GM12891 (cell line): ENCODE measurements at places on chromosomes 3 and 15.

DNA sequence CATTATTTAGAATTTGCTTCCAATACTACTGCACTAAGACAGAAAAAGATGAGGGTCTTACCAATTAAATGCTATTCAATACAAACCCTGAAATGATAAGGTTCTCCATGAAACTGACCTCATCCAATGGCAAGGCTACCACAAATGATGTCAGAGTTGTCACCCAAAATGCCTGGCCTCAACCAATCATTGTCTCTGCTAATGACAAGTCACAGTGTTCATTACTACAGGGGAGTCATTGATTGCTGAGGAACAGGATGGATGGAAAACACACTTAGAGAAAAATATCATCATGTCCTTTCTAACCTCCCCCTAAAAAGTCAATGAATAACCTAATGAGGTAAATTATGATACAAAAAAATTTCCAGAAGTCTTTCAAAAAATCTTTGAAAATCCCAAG lies 91.0 kb downstream of the FOXP1 start:
- DNase-seq = no peak

DNA sequence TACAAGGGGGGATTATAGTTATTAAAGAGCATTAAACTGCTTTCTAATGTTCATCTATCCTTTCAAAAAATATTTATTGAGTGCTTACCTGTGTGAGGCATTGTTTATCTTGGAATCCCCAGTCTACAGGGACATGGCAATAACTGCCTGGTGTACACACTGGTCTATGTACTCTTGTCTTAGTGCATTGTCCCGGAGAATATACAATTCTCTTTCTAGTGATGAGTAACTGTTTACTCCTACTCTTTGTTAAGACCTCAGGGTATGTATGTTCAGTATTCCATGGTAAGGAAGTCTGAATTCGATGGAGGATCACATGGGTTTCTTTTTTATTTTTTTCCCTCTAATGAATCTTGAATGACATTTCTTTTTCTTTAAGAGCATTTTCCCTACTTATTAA lies 772.4 kb upstream of the NR2F2 start:
- no peak for DNase-seq

GRCh38 chr3:27138005-27138404 lies 231.2 kb downstream of the NEK10 start:
- no peak for DNase-seq

DNA sequence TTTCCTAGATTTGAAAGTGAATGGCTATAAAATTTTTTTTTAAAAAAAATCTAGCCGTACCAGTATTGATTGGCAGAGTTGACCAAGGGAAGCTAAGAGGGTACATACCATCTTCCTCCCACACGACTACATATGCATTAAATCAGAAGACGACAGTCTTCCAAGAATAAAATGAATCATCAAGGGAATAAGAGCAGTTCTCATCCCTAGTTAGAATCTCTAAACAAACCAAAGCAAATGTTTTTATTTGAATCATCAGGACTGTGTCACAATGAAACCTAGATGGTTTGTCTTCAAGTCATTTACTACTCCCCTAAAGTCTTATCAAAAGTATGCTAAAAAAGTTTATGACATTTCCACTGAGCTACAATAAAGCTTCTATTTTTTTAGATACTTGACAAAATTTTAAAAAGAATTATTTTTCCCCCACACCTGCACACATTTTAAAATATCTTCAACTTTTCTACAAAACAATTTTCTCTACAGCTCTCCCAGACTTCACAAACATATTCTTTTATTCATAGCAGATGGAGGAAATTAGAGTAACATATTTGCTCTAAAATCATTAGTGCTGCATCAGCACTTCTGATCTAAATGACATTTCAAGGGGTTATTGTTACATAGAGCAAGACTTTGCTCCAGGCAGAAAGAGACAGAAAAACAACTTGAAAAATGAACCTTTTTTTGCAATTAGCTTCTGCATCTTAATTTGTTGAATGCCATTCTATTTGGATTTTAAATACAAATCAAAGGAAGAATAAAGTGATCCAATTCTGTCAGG lies 547.1 kb downstream of the FHIT start:
- no peak for DNase-seq

GRCh38 chr3:39601241-39601640 lies 133.8 kb downstream of the MOBP start:
- no peak for DNase-seq

DNA sequence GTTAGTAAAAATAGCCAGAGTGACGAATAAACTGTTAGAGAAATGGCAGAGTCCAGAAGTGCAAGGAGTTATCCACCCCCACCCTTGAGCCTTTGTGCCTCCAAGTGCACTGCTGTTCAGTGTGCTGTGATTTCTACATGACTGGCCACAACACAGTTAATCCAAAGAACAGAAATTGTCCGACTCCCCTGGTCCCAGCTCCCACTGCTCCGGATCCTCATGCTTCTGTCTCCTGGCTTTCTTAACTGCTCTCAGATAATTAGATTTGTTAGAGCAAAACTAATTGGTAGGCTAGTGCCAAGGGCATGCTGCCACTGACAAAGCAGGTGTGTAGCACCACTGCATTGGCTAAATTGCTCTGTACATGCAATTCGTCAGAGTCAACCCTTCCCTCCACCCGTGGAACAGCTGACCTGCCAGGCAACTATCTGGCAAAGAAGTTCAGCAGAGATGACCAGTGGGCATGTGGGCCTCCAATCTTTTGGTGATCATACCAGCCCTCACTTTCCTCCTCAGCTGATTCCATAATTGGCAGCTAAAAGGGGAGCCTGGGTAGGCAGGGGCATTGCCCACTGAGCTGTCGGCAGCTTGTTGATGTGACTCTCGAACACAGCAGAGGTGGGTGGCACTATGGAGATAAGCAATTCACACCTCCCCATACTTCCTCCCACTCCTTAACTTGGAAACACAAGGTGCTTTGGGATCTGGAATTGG lies 18.9 kb upstream of the ACAP2 start:
- no peak for DNase-seq

DNA sequence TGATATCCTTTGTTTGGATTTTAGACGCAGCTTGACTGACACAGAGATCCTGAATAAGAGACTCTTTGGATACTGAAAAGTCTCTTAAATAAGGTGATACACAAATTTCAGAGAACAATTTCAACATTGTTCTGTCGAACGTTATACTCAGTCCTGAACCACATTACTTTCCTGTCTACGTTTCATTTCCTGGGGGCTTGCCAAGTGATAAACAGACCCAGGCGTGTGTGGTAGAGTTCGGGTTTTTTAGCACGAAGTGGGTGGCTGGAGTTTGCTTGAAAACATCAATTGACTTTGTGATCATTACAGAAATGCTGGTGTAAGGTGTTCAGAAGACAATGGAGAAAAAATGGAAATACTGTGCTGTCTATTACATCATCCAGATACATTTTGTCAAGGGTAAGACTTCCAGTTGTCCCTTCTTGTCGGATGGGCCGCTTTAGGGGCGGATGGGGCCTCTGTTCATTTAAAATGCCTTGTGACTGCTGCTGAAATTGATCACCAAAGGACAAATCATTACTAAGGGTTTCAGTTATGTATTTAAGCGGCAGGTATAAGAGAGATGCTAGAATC lies at the start of gene CD96:
TSS of gene CD96 (plus strand) at position 287 of the 573 bp plus-strand sequence. CDS start at position 339, 52 bp downstream.
- DNase-seq = no peak

GRCh38 chr3:186640473-186640818 lies 247 bp downstream of the FETUB start:
- DNase-seq = no peak

- no peak for DNase-seq
These were observed 85.7 kb downstream of the OXNAD1 start for GRCh38 chr3:16350597-16351318.

DNA sequence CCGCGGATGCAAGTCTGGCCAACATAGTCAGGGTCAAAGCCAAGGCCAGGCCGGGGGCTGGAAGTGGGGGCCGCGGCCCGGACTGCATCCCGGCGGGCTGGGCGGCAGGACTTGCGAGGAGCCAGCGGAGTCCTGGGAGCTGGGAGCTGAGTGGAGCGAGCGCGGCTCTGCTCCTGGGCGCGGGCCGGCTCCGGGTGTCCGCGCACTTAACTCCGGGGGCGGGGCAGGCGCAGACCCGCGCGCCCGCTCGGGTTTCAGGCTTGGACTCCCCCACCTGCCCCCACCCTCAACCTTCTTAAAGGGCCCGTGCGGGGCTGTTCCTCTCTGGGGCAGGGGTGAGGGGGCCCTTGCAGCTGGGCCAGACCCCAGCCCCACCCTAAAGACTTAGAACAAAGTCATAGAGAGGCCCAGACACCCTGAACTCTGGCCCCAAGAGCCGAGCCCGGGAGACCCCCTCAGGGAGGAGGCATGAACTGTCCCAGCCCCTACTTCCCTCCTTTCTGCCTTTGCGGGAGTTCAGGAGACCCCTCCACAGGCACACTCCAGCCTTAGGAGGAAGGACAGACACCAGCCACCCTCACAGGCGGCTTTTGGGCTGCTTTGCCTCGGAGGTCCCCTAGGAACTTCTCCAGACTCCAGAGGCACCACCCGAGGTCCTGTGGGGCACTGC lies at the start of gene CSPG4:
TSS of gene CSPG4 (minus strand) at position 181 of the 670 bp plus-strand sequence. CDS start at position 88, 93 bp downstream.
- DNase-seq = no peak
